Stimulated activated CD8-positive, alpha-beta memory T cell treated with anti-CD3 and anti-CD28 coated beads, Interleukin-4, amount 100 ng/mL, for 24 hours (primary cell): ENCODE measurements at places on chromosomes 13 and 19.

GRCh38 chr19:32691291-32691951 lies at the start of gene NUDT19:
Gene NUDT19 (plus strand): TSS chr19:32691821. CDS start chr19:32691961, 140 bp downstream.
- DNase-seq, result peak; percentile 75

DNA sequence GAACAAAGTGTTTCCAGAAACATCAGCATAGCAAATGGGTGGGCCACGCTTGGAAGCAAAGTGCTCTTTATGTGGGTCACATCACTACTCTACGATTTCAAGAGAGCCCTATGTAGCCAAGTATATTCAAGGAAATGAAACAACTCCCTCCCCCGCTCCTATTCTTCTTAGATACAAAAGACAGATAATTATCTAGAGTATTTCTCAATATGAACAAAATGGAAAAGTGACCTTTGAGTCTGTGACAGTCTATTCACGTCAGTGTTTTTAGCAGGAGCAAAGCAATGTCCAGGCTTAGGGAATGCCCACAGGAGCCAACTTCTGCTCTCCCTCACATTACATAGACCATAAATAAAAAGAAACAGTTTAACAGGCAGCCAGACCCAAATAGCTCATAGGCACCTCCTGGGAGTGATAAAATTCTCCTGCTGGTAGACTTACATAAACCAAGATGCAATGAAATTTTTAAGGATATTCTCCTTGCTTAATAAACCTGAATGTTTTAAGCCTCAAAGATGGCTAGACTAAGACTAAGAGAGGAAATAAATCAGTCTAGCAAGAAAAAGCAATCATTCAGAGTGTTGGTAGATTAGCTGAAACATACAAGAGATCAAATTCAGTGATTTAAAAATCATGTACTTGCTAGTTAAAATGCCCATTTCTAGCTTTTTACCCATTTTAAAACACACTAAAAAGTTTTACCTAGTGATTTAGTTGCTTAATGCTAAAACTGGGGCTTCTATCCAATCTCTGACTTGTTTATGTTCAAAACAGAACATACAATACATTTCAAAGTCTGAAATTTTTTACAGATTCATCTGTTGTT lies 182.8 kb downstream of the RGCC start:
- DNase-seq, result no peak

- DNase-seq, result no peak
These were observed 20.2 kb upstream of the FNDC3A start for GRCh38 chr13:48955536-48955935.

GRCh38 chr13:25141042-25141441 lies 31.0 kb downstream of the AMER2 start:
- no peak for DNase-seq

- no peak for DNase-seq
These were observed 17.0 kb upstream of the PRR20A start for GRCh38 chr13:57123681-57124080.

DNA sequence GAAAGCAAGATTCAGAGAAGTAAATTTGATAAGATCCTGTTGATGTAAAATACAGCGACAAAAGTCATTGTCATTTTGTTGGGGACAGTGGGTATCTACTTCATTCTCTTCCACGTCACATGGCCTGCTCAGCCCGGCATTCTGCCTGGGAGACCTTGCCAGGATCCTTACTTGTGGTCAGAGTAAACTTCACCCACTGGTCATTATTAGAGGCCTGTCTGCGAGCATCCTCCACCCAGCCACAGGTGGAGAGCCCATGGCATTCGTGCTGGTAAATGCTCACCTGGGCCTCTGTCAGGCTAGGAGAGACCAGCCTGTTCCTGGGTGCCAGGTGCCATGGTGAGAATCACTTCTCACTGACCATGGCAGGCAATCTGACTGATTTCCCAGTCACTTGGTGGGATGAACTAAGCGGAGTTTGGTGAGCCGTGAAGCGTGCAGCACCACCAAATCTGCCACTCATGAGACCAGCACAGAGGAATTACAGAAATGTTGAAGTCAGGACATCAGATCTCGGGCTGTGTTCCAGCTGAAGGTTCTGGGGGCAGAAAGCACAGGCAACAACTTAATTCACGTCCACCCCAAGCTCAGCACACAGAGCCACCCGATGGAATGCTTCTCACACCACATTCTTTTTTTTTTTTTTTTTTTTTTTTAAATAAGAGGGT lies 107.0 kb downstream of the SIPA1L3 start:
- no peak for DNase-seq

- DNase-seq, result no peak
These were observed 19.1 kb upstream of the ZNF544 start for GRCh38 chr19:58209577-58209976.
